ENCODE measurements at places on chromosomes 2 and 18.

GRCh38 chr2:171735991-171736710 lies 48.9 kb downstream of the DYNC1I2 start:
- DNase-seq, result no peak

GRCh38 chr2:24618680-24619079 lies 127.6 kb downstream of the NCOA1 start:
- DNase-seq, result no peak

DNA sequence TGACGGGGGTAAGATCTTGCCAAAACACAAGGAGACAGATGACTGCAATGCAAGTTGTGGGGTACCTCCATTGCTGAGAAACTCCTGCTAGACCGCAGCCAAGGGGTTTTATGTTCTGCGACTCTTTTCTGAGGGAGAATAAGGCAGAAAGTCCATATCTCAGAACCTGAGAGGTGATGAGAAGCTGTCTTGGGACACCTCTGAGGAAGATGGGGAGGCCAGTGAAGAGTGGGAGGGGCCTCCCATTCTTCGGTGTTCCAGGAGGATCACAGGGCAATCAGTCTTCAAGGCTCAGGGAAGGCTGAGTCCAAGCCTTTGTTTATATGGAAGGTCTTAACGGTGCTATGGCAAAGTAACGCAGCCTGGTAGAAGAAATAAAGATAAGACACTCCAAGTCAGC lies 18.0 kb downstream of the CYP27A1 start:
- DNase-seq, result no peak

DNA sequence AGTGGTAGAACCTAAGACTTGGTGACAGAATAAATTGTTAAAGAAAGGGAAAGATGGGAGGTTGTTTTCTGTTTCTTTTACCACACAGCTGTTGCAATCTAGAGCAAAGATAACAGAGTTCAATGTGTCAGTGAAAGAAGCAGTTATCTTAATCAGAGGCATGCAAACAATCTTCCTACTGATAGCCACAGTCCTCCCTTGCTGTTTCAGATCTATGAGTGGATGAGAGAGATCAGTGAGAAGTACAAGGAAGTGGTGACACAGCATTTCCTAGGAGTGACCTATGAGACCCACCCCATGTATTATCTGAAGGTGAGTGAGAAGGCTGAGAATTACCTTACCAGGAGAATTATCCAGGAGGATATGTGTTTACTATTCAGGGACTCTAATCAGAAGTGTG lies 15.9 kb downstream of the CPO start:
- DNase-seq, result no peak

- no peak for DNase-seq
Measured at GRCh38 chr2:8451273-8451672, 230.6 kb upstream of the ID2 start.

Data from heart right ventricle (tissue), 16 donors.